Large intestine (tissue), 12 donors: ENCODE measurements at places on chromosomes 5 and 9.
A peak's percentile ranks its signal among the peaks of the same experiment; 100 is the strongest.

GRCh38 chr9:37559125-37559524, 17.1 kb downstream of the FBXO10 start:
- DNase-seq, result no peak
- no peaks in the 10 kb centered on the region for H3K27me3 ChIP-seq
- no peaks in the 10 kb centered on the region for H3K4me1 ChIP-seq
- no peaks in the 10 kb centered on the region for H3K36me3 ChIP-seq
- no peak overlapping the region for H3K4me3 ChIP-seq
- no peak overlapping the region for H3K27ac ChIP-seq

DNA sequence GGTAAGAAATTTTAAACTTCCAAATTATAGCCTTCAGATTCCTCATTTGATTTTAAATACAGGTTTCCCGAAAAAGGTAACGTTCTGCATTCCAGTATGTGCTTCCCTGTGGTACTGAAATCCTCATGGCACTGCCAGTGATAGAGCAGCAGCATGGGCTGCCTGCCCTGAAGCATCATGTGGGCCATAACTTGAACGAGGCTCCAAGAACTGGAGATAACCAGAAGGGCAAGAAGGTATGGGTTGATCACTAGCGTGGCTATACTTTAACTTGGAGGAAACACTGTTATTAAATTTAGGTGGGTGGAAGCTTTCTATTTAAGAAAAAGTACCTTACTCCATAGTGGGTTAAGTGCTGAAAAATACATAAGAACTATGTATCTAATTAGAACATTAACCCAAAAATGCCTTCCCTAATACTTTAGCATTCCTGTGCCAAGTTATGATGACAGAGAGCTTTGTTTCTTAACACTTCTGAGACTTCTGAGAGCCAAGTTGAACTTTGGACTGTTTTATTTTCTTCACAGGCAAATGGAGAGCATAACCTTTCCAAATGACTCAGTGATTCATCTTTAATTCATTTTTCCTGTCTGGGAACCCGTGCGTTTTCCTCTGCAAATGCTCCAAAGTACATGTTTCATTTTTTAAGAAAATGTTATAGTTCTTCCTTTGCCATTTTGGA, 191.5 kb upstream of the GNA14 start:
- peaks cover 20% of the 10 kb centered on the region for H3K4me1 ChIP-seq
- no peak overlapping the region for H3K4me3 ChIP-seq
- peak; percentile 86 for DNase-seq
- no peaks in the 10 kb centered on the region for H3K27me3 ChIP-seq
- peak overlapping the region; percentile 81 for H3K27ac ChIP-seq
- no peaks in the 10 kb centered on the region for H3K36me3 ChIP-seq

- no peak overlapping the region for H3K4me3 ChIP-seq
- H3K27ac ChIP-seq, result no peak overlapping the region
- H3K27me3 ChIP-seq, result peaks cover 38% of the 10 kb centered on the region
- no peaks in the 10 kb centered on the region for H3K36me3 ChIP-seq
These were observed 3.0 kb upstream of the DPYSL3 start for GRCh38 chr5:147512659-147513379.

GRCh38 chr5:24401773-24402172, 243.0 kb downstream of the CDH10 start:
- H3K27ac ChIP-seq, result no peak overlapping the region
- no peaks in the 10 kb centered on the region for H3K4me1 ChIP-seq
- H3K36me3 ChIP-seq, result no peaks in the 10 kb centered on the region
- no peaks in the 10 kb centered on the region for H3K27me3 ChIP-seq

DNA sequence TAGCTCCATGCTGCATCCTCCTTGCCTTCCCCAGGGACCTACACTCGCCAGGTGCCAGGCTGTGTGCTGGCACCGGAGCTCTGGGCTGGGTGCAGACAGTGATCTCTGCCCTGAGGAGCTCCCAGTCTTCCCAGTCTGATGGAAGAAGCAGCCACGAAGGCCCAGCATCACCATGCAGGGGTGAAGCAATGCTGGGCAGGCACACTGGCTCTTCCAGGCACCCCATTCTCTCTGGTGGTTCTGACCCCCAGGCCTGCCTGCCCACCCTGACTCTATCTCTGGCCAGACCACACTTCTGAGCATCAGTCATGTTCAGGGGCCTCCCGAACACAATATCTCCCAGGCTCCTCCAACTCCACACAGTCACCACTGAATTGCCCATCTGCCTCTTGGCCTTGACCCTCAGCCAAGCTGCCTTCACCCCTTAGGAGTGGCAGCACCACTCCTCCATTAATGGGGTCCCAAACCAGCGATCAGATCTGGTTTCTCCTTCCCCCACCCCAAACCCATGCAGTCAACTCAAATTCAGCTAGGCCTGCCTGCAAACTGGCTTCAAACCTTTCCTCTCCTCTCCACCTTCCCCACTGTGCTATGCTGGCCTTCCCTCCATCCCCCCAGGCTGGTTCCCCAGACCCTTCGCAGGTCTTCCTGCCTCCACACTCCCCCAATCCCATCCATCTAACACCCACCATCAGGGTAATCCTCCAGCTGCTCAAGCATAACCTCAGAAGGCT, 102.7 kb upstream of the MVB12B start:
- H3K27ac ChIP-seq, result no peak overlapping the region
- H3K4me1 ChIP-seq, result no peaks in the 10 kb centered on the region
- no peaks in the 10 kb centered on the region for H3K36me3 ChIP-seq

- no peak overlapping the region for H3K27ac ChIP-seq
- H3K36me3 ChIP-seq, result peaks cover 25% of the 10 kb centered on the region
- H3K4me3 ChIP-seq, result no peak overlapping the region
- DNase-seq, result no peak
- no peaks in the 10 kb centered on the region for H3K4me1 ChIP-seq
- no peaks in the 10 kb centered on the region for H3K27me3 ChIP-seq
These were observed 27.1 kb downstream of the CCDC125 start for GRCh38 chr5:69305512-69305911.

GRCh38 chr5:132263548-132264261, 6.2 kb downstream of the PDLIM4 start:
- H3K27ac ChIP-seq, result no peak overlapping the region
- H3K4me1 ChIP-seq, result peaks cover 27% of the 10 kb centered on the region
- no peak overlapping the region for H3K4me3 ChIP-seq
- H3K36me3 ChIP-seq, result peaks cover 32% of the 10 kb centered on the region
- no peak for DNase-seq

- H3K4me1 ChIP-seq, result no peaks in the 10 kb centered on the region
- H3K27ac ChIP-seq, result no peak overlapping the region
- H3K27me3 ChIP-seq, result no peaks in the 10 kb centered on the region
- no peaks in the 10 kb centered on the region for H3K36me3 ChIP-seq
- H3K4me3 ChIP-seq, result no peak overlapping the region
These were observed 258.2 kb upstream of the PIK3R1 start for GRCh38 chr5:67957374-67957773.

GRCh38 chr5:166535641-166536040, 1755.8 kb upstream of the WWC1 start:
- no peak overlapping the region for H3K27ac ChIP-seq
- no peaks in the 10 kb centered on the region for H3K36me3 ChIP-seq
- H3K4me3 ChIP-seq, result no peak overlapping the region

DNA sequence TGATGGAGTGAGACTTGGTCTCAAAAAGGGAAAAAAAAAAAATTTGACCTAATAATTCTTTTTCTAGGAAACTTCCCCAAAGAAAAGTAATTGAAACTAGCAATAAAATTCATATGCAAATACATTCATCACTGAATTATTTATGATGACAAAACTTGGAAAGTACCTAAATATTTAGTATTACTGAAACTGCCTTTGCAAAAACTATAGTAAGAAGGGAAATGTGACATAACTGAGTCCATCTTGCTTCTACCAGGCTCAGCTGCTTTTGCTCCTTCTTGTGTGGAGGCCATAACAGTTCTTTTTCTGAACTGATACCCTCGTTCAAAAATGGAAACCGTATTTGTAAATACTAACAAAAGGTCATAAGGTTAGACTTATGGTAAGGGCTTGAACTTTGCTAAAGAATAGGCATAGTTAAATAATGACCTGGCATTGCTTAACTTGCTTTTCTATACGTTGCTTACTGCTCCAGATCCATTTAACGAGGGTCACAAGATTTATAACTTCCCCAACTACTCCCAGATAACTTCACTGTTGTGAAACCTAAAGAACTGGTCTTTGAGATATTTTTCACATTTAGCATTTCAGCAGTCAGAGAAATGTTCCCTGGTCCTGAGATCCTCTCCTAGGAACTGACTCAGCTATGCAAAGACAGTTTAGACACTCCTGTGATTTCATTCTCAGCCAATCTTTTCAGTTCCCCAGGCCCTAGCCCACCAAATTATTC, 68.4 kb downstream of the CFAP95 start:
- no peak overlapping the region for H3K27ac ChIP-seq
- no peak for DNase-seq
- no peaks in the 10 kb centered on the region for H3K27me3 ChIP-seq
- H3K4me1 ChIP-seq, result no peaks in the 10 kb centered on the region
- no peaks in the 10 kb centered on the region for H3K36me3 ChIP-seq

DNA sequence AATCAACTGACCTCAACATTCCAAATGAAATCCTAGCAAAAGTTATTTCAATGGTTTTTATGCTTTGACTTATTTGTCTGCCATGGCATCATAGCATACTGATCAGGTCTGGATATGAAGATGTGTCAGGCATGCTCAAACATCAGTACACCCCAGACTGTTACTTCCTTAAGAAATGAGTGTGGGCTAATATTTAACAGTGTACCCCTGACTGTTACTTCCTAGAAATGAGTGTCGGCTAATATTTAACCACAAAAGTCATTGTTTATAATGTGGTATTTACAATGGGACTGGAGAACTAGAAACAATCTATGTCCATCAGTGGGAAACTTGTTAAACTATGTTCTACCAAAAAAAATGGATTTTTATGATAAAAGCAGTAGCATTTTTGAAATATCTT, 38.1 kb upstream of the HNRNPA0 start:
- H3K27ac ChIP-seq, result no peak overlapping the region
- peaks cover 12% of the 10 kb centered on the region for H3K4me1 ChIP-seq
- H3K4me3 ChIP-seq, result no peak overlapping the region
- H3K27me3 ChIP-seq, result no peaks in the 10 kb centered on the region
- H3K36me3 ChIP-seq, result no peaks in the 10 kb centered on the region

DNA sequence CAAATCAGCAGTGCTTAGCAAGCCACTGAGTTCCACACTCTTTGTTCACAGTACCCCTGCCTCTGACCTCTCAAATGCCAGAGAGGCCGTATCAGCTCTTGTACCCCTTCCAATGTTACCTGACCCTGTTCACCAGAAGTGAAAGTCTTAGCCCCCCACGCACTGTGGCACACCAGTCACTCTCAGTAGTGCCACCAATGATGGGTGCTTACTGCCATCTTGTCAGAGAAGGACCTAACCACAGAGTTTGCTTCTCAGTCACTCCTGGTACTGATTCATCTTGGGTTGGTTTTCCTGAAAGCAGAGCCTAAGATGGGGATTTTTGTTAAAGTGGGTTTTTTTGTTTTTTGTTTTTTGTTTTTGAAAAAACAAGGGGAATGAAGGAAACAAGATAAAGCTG, 28.8 kb upstream of the PANK3 start:
- no peak overlapping the region for H3K4me3 ChIP-seq
- H3K4me1 ChIP-seq, result no peaks in the 10 kb centered on the region
- H3K27ac ChIP-seq, result no peak overlapping the region
- no peak for DNase-seq

DNA sequence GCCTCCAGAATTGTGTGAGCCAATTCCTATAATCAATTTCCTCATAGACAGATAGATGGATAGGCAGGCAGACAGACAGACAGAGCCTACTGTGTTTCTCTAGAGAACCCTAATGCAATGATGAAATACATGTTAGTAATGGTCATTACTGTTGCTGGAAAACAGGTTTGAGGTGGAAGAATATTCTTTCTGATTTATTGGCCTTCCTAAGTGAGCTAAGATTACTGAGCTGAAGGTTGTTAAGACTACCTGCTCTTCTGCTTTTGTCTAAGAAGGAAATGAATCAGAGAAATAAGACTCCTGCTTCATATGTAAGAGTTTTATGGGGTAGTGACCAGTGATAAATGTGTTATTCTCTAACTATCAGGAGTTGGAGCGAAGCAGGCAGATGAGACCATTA, 219.9 kb downstream of the ELAVL2 start:
- no peaks in the 10 kb centered on the region for H3K36me3 ChIP-seq
- no peak overlapping the region for H3K4me3 ChIP-seq
- no peak for DNase-seq
- H3K27ac ChIP-seq, result no peak overlapping the region

GRCh38 chr5:59357381-59357977, 536.0 kb downstream of the PDE4D start:
- H3K27me3 ChIP-seq, result no peaks in the 10 kb centered on the region
- no peak overlapping the region for H3K4me3 ChIP-seq
- no peak for DNase-seq
- H3K27ac ChIP-seq, result peak overlapping the region; percentile 1
- H3K36me3 ChIP-seq, result no peaks in the 10 kb centered on the region

DNA sequence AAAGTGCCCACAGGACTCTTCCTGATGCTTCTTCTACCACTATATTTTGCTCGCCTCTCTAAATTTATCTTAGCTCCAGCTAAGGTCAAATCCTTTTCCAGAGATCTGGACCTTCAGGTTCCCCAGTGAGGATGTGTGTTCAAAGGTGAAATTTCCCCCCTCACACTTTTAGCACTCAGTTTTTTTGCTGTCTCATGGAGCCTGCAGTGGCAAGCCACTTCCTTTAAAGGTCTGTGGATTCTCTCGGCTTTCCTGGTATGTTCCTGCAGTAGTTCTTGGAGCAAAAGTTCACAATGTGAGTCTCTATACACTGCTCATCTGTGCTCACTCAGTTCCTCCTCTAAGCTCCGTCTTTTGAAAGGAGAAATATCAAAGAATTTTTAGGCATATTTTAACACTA, 181.4 kb downstream of the LURAP1L start:
- no peaks in the 10 kb centered on the region for H3K27me3 ChIP-seq
- no peak for DNase-seq
- no peak overlapping the region for H3K4me3 ChIP-seq
- H3K4me1 ChIP-seq, result no peaks in the 10 kb centered on the region
- no peaks in the 10 kb centered on the region for H3K36me3 ChIP-seq
- no peak overlapping the region for H3K27ac ChIP-seq

GRCh38 chr5:60852940-60853339, 8.9 kb upstream of the ELOVL7 start:
- H3K36me3 ChIP-seq, result no peaks in the 10 kb centered on the region
- DNase-seq, result no peak
- no peak overlapping the region for H3K27ac ChIP-seq
- H3K4me3 ChIP-seq, result no peak overlapping the region
- peaks cover 11% of the 10 kb centered on the region for H3K4me1 ChIP-seq

DNA sequence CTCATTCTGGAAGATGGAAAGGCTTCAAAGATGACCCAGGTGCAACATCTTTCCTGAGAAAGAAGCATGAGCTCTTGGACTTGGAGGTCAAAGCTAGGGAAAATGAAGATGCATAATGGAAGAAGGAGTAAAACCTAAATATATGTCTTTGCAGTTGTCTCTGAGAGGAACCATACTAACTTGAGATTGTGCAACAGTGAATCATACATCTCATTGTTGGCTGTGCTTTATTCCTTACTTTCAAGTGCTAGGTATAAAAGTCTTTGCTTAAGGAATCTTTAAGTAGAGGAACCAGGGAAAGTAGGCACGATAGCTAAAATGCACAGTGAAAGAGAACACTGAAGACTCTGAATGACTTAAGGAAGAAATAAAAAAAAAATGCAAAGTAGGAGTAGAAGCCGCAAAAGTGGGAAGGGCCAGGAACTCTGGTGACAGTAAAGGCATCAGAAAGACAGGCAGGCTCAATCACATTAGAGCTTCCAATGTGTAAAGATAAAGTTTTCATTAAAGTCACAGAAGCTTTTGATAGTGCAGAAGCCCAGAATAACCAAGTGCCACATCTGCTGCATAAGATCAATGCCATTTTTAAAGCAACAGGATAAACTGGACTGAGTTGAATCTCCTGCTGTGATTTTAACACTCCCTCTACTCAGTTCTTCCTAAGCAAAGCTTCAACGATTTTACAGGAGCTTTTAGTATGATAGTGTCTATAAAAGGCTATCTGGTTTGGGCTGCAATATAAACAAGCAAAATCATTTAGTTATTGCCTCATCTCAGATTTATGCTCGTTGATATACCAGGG, 432.3 kb upstream of the EDIL3 start:
- no peaks in the 10 kb centered on the region for H3K27me3 ChIP-seq
- DNase-seq, result no peak
- no peaks in the 10 kb centered on the region for H3K36me3 ChIP-seq
- no peaks in the 10 kb centered on the region for H3K4me1 ChIP-seq
- no peak overlapping the region for H3K27ac ChIP-seq
